ENCODE measurements at places on chromosomes 7 and 10. TPM values are rescaled to one million over a fixed set of nuclear protein-coding genes. Genes with fewer than 3 reads are reported as not detected.

SUGCT gene
- total RNA-seq = 0.77 TPM

HOXA7 gene
- 4.7 TPM for total RNA-seq

TUBB8 gene
- not detected for total RNA-seq

BMPER gene
- 5.1 TPM for total RNA-seq

IDI2 gene
- not detected for total RNA-seq

FAM221A gene
- 0.45 TPM for total RNA-seq

VWC2 gene
- total RNA-seq = not detected

JMJD1C gene
- 21.7 TPM for total RNA-seq

OR2A12 gene
- total RNA-seq = not detected

SYCE1 gene
- not detected for total RNA-seq
